Small intestine (tissue), 16 donors: ENCODE measurements at places on chromosomes 12 and 14. TPM values are rescaled to one million over a fixed set of nuclear protein-coding genes. Genes with fewer than 3 reads are reported as not detected.

- no peak overlapping the region for H3K4me3 ChIP-seq
- no peaks in the 10 kb centered on the region for H3K27me3 ChIP-seq
- H3K4me1 ChIP-seq, result no peaks in the 10 kb centered on the region
- no peak for DNase-seq
- H3K27ac ChIP-seq, result no peak overlapping the region
- H3K36me3 ChIP-seq, result no peaks in the 10 kb centered on the region
Measured at GRCh38 chr12:25135531-25136154, 59.3 kb downstream of the DNAI7 start.

CPNE6 gene
- polyA plus RNA-seq, result 3.3 TPM

DNA sequence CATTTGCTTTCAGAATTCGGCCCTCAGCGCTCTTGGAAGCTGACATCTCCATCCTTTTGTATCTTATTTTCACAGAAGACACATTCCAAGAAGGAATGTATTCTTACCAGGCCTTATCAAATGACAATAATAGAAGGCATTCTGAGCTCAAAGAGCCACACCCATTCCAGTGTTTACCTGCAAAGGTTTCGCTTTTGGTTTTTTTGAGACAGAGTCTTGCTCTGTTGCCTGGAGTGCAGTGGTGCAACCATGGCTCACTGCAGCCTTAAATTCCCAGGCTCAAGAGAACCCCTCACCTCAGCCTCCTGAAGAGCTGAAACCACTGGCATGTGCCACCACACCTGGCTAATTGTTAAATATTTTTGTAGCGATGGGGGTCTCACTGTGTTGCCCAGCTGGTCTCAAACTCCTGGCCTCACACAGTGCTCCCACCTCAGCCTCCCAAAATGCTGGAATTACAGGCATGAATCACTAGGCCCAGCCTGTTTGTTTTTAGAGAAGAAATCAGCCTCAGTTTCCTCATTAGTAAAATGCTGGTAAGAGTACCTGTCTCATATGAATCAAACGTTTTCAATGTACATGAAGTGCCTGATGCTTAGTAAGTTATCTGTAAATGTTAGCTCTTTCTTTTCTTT, 69.2 kb downstream of the SLC6A12 start:
- no peak overlapping the region for H3K4me3 ChIP-seq
- H3K27ac ChIP-seq, result peak overlapping the region; percentile 67
- H3K36me3 ChIP-seq, result peaks cover 3% of the 10 kb centered on the region
- H3K27me3 ChIP-seq, result peaks cover 5% of the 10 kb centered on the region

- DNase-seq, result peak; percentile 71
- no peaks in the 10 kb centered on the region for H3K36me3 ChIP-seq
- H3K27me3 ChIP-seq, result no peaks in the 10 kb centered on the region
Measured at GRCh38 chr14:50000380-50001150, 107.7 kb downstream of the ARF6 start.

DNA sequence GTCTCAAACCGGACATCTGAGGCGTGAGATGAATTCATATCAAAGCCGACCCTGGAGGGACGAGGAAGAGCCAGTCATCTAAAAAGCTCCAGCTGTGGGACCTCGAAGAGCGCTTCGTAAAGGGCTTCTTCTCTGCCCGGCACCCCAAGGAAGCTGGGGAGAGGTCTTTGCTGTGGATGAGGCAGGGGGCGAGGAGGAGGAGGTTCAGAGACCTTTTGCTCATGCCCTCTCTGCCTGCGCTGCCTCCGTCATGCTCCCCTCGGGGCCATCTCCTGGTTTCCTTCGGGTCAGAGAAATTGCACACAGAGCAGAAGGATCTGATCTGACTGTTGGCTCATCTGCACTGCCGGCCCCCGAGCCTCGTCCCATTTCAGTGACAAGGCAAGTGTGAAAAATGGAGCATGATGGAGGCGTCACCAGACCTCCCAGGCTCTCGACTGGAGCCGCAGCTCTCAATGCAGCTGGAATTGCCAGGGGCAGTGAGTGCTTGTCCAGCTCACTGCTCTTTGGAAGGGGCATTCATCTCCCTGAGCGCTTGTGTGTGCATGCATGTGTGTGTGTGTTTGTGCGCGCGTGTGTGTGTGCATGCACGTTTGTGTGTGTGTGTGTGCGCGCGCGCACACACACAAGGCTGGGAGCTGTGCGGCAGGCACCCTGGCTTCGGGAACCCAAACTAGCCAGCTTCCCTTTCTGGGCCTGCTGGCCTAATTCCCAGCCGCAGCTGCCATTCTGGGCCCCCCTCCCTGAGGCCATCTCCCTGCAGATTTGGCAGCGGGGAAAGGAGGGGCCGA, 9.2 kb downstream of the CABP1 start:
- H3K27ac ChIP-seq, result no peak overlapping the region
- DNase-seq, result no peak
- H3K27me3 ChIP-seq, result no peaks in the 10 kb centered on the region
- H3K4me1 ChIP-seq, result no peaks in the 10 kb centered on the region

- H3K36me3 ChIP-seq, result no peaks in the 10 kb centered on the region
- H3K27me3 ChIP-seq, result no peaks in the 10 kb centered on the region
- no peak for DNase-seq
- H3K4me1 ChIP-seq, result no peaks in the 10 kb centered on the region
- no peak overlapping the region for H3K4me3 ChIP-seq
- H3K27ac ChIP-seq, result no peak overlapping the region
Measured at GRCh38 chr12:23585156-23585781, 364.2 kb downstream of the SOX5 start.

- peak; percentile 14 for DNase-seq
- no peak overlapping the region for H3K27ac ChIP-seq
- H3K4me3 ChIP-seq, result no peak overlapping the region
- H3K36me3 ChIP-seq, result no peaks in the 10 kb centered on the region
- no peaks in the 10 kb centered on the region for H3K27me3 ChIP-seq
Measured at GRCh38 chr12:7959701-7960121, 23.7 kb upstream of the SLC2A3 start.

DNA sequence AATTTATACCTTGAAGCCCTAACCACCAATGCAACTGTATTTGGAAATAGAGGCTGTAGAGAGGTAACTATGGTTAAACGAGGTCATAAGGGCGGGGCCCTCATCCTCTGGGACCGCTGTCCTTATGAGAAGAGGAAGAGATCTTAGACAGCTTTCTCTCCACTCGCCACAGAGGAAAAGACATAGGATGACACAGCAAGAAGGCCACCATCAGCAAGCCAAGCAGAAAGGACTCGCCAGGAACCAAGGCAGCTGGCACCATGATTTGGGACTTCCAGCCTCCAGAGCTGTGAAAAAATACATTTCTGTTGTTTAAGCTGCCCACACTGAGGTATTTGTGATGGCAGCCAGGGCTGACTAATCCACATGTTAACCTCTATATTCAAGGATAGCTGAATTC, 30.4 kb upstream of the BCAT1 start:
- no peak overlapping the region for H3K4me3 ChIP-seq
- H3K4me1 ChIP-seq, result no peaks in the 10 kb centered on the region
- no peak overlapping the region for H3K27ac ChIP-seq
- H3K36me3 ChIP-seq, result no peaks in the 10 kb centered on the region

- H3K4me1 ChIP-seq, result no peaks in the 10 kb centered on the region
- H3K27me3 ChIP-seq, result peaks cover 19% of the 10 kb centered on the region
- no peaks in the 10 kb centered on the region for H3K36me3 ChIP-seq
Measured at GRCh38 chr12:130166306-130166705, 4.0 kb downstream of the FZD10 start.

GRCh38 chr12:120041386-120042231, 52.6 kb downstream of the BICDL1 start:
- H3K27ac ChIP-seq, result no peak overlapping the region
- no peaks in the 10 kb centered on the region for H3K4me1 ChIP-seq
- H3K27me3 ChIP-seq, result no peaks in the 10 kb centered on the region
- H3K36me3 ChIP-seq, result no peaks in the 10 kb centered on the region
- H3K4me3 ChIP-seq, result no peak overlapping the region

DNA sequence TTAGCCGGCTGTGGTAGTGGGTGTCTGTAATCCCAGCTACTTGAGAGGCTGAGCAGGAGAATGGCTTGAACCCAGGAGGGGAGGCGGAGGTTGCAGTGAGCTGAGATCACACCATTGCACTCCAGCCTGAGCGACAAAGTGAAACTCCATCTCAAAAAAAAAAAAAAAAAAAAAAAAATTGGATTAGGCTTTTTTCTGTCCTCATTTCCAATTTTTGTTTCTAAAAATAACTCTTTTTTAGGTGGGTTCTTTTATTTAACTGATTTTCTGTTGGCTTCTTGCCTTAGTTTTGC, 863.7 kb downstream of the LRFN5 start:
- H3K27ac ChIP-seq, result no peak overlapping the region
- H3K36me3 ChIP-seq, result no peaks in the 10 kb centered on the region
- H3K4me3 ChIP-seq, result no peak overlapping the region
- DNase-seq, result no peak

DNA sequence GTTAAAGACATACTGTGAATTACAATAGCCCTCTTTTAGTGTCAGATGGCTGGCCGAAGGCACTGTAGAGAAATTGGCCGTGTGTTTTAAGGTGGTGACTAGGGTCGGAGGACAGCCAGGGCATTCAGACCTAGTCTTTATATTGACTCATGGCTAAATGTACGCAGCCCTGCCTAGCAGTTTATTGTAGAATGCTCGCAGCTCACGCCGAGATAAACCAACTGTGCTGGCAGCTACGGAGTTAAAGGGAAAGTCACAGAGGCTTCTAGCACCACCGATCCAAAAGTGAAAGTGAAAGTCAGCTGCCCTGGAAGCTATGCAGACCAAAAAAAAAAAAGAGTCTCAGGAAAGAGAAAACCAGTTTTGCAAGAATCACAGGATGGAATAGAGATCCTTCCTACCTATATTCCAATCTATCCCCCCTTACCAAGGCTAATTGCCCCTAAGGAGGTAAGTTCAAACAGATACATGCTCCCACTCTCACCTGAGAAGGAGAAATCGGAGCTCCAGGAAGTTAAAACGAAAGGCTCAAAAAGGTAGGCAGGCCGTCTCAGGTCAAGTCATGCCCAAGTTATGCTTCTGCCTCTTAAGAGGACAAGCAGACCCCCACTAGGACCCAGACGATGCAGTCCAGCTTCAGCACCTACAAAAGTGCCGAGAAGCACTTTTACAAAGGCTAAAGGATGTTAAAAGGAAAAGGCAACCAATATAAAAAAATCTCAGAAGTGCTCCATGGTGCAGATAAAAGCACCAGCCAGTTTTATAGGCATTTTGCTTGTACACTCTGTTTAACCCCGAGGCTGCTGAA, 24.8 kb downstream of the KLRK1 start:
- H3K4me1 ChIP-seq, result no peaks in the 10 kb centered on the region
- peak overlapping the region; percentile 97 for H3K27ac ChIP-seq
- H3K36me3 ChIP-seq, result peaks cover 2% of the 10 kb centered on the region
- no peaks in the 10 kb centered on the region for H3K27me3 ChIP-seq

DNA sequence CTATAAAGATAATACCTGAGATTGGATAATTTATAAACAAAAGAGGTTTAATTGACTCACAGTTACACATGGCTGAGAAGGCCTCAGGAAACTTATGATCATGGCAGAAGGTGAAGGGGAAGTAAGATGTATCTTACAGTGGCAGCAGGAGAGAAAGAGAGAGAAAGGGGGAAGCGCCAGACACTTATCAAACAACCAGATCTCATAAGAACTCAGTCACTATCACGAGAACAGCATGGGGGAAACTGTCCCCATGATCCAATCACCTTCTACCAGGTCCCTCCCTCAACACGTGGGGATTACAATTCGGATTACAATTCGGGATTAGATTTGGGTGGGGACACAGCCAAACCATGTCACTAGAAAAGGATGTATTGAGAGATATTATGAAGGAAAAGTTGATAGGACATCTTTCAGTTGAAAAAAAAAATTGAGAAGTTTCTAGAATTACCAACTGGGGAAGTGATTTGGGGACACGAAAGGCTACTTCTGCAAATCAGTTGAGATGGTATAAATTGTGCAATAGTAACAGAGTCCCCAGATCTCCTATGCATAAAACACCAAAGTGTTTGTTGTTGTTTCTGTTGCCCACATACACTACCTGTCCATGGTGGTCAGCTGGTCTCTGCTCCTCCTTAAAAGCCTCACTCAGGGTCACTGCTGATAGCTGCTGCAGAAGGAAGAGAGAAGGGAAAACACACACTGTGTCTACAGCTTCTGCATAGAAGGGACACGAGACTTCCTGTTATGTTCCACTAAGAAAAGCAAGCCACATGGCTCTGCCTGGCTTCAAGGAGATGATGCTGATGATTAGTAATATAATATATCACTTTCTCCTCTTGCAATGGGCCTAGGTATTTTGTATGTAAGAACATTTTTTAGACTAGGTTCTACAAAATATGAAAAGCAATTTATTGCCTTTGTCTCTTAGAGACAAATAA, 465.5 kb downstream of the PDZRN4 start:
- no peak overlapping the region for H3K4me3 ChIP-seq
- no peak overlapping the region for H3K27ac ChIP-seq
- H3K4me1 ChIP-seq, result no peaks in the 10 kb centered on the region

DNA sequence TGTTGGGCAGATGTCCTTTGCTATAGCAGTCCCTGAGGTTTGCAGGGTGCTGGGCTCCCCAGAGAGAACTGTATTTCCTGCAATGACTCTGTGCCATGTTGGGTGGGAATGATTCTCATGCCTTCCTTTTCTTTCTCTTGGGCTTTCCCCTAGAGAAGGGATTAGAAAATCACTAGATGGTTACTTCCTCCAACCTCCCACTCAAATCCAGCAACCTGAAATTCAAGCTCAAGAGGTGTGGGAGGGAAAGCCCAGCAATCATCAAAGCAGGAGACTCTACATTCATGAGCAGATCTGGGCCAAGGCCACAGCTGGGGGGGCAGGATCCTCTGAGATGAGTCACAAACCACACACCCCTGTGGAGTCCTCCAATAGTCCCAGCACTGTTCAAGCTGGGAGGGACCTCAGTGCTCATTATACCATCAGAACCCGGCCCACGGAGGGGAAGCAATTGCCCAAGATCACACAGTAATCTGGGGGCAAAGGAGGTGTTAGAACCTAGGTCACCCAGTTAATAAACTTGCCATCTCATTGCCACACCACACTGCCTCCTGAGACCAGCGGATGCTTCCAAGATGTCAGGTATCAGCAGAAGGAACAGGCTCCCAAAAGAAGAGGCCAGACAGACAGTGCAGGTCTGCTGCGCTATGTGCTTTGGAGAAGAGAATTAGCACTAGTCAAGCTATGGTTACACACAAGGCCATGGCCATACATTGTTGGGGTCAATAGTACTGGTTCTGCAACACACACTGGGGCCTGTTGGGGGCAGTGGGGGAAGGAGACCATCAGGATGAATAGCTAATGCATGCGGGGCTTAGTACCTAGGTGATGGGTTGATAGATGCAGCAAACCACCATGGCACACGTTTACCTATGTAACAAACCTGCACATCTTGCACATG, 65.7 kb downstream of the TTC9 start:
- H3K4me1 ChIP-seq, result no peaks in the 10 kb centered on the region
- H3K4me3 ChIP-seq, result no peak overlapping the region
- no peak overlapping the region for H3K27ac ChIP-seq
- H3K27me3 ChIP-seq, result no peaks in the 10 kb centered on the region
- peak; percentile 5 for DNase-seq

GRCh38 chr14:98290596-98290995, 981.4 kb downstream of the BCL11B start:
- no peak overlapping the region for H3K4me3 ChIP-seq
- DNase-seq, result no peak
- no peaks in the 10 kb centered on the region for H3K36me3 ChIP-seq
- no peak overlapping the region for H3K27ac ChIP-seq
- H3K27me3 ChIP-seq, result no peaks in the 10 kb centered on the region

- peak; percentile 72 for DNase-seq
- no peaks in the 10 kb centered on the region for H3K4me1 ChIP-seq
- H3K27ac ChIP-seq, result no peak overlapping the region
- H3K36me3 ChIP-seq, result no peaks in the 10 kb centered on the region
- no peak overlapping the region for H3K4me3 ChIP-seq
- H3K27me3 ChIP-seq, result peaks cover 22% of the 10 kb centered on the region
Measured at GRCh38 chr14:104130974-104131651, 7.3 kb upstream of the KIF26A start.

- H3K27ac ChIP-seq, result no peak overlapping the region
- peak; percentile 5 for DNase-seq
- no peaks in the 10 kb centered on the region for H3K36me3 ChIP-seq
Measured at GRCh38 chr12:47617476-47617875, 88.4 kb downstream of the RPAP3 start.
